IPS-NIHi11 (cell line): ENCODE measurements at places on chromosomes 4 and X.

DNA sequence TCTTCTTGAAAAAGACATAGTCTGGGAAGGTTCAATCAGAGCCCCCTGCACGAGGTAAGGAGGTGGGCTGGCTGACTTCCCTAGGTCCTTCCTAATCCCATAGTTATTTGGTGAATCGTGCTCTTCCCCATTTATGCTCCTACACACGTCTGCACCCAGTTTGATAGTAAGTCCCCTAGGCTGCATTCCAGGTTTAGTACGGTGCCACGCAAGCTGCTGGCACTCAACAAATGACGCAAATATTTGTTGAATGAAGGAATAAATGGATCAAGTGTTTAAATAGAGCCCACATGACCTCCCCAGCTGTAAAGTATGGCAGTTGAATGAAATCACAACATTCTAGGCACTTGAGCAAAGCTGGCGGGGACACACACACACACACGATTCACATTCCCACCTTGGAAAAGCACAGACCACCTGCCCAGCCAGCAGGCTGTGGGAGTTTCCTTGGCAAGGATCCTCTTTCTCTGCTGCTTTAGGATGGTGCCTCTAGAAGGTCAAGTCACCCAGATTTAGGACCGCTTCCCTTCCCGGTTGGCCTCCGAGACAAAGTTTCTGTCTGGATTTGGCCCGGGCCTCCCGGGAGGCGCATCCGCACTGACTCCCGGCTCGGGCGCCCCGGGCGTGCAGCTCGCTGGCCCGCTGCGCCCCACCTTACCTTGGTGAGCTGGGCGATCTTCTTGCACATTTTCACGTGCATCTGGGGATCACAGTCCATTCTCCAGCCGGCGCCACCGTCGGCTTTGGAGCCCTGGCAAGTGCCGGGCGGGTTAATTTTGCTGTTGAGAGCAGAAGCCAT, 721 bp downstream of the FAM184B start:
- DNase-seq: no peak

DNA sequence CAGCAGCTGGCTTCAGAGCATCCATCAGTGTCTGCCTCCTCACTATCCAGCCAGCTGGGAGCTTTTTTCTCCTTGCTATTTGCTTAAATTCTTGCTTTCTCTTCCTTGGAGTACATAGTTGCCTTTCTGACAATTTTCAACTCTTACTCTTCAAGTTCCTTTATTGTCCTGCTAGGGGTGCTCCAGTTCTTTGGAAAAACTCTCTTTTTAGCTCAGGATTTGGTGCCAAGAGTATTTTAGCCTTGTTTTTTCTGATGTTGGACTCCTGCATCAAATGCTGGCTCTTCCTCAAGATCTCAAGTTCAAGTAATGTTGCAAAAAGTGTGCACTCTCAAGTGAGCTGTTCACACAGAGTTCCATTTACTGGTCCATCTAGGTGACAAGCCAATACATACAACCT, 126.4 kb downstream of the KDR start:
- DNase-seq: no peak

DNA sequence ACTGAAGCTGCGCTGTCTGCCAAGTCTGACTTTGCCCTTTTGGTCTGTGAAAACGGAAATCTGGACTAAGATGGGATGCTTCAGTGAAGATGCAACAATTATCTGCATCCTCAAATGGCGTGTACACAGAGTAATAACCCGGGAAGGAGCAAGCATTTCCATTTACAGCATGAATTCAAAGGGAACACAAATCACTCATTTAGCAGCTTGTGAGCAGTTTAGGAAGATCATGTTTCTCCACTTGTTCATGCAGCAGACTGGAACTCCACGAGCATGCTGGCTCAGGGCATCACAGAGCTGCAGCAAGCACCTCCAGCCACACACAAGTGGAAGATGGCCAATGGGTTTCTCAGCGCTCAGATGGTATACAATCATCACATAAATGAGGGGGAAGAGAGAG, 175.5 kb downstream of the NLGN4X start:
- DNase-seq: no peak

DNA sequence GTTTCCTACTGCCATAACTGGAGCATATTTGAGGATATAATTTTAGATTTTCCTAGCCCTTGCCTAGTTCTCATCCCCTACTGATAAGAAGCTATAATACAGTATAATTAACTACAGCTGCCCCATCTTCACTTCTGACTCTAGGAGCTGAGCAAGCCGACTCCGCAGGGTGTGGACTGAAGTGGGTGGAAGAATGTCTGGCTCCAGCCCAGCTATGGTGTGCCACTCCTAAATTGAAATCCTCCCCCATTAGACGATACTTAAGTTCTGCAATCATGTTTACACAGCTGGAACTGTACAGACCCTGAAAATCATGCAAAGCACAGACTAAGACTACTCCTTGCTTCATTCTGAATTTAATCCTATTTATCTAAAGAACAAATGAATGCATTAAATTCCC, 93.1 kb downstream of the PCDH19 start:
- no peak for DNase-seq

DNA sequence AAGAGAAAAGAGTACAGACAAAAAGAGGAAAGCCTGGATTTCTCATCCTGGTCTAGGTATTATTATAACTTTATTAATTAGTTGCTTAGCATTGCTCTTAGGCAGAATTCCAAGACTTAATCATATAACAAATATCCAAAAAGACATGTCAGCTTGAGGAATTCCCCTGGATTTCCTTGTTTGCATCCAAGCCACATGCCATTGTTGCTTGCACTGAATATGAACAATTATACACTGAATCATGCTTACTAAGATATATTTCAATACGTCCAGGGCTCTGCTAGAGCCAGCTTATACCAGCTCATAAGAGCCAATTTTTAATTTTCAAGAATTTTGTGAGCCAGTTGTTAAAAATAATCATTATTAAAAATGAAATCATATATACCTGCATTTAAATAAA, 5.5 kb upstream of the TLR10 start:
- DNase-seq: no peak

- no peak for DNase-seq
Observed at GRCh38 chrX:18574591-18574990, 97.3 kb downstream of the RS1 start.

DNA sequence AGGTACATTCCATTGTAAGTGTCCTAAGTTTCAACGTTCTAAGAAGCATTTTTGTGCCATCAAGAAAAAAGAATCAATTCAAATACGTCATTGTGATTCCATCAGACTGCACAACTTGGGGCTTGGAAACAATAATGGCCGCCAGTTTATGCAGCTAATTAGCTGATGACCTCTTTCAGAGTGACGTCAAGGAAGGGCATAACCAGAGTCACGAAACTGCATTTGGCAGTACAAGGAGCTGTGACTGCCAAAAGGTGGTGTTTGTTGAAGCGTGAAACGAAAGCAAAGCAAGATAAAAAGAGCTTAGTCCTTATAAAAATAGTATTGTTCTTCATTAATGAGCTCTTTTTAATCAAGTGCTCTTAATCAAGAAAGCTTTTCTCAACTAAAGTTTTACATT, 81.1 kb upstream of the SH3RF1 start:
- DNase-seq: no peak

GRCh38 chr4:152206185-152206584, 329.7 kb downstream of the FBXW7 start:
- no peak for DNase-seq

DNA sequence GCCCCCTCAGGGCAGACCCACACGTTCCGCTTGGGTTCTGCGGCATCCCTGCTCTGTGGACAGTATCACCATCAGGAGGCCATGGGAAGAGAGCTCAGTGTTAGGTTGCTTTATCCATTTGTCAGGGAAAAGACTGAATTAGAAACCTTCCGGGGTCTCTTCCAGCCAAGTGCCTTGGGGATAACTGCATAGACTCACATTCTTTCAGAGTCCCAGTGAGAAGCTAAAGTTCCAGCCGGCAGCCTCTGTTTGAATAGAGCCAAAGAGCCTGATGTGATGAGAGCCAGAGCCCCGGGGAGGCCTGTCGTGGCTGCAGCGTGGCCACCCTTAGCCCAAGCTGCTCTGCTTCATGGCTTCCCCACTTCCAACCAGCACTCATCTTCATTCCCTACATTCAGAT, 85.2 kb downstream of the FHDC1 start:
- no peak for DNase-seq

DNA sequence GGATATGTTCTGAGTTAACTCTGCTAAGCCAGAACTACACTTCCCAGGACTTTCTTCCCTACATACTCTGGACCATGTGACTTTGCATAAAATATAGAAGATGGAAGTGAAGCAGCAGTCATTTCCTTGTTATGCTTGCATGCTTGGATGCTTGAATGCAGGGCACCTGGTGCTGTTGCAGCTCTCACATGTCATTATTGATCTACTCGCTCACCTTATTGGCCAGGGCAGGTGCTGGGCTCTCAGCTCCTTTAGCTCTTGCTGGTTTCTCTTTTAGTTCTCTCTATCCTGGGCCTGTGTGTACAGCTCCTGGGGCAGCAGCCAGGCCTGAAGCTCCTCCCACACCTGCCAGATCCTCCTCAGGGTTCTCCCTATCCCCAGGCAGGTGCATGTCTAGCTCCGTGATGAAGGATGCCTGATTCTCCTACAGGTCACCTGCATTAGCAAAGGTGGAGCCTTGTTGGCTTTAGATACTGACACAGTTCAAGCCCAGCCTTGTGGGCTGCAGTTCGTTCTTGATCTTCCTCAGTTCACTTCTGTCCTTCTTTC, 53.3 kb downstream of the MED28 start:
- no peak for DNase-seq

DNA sequence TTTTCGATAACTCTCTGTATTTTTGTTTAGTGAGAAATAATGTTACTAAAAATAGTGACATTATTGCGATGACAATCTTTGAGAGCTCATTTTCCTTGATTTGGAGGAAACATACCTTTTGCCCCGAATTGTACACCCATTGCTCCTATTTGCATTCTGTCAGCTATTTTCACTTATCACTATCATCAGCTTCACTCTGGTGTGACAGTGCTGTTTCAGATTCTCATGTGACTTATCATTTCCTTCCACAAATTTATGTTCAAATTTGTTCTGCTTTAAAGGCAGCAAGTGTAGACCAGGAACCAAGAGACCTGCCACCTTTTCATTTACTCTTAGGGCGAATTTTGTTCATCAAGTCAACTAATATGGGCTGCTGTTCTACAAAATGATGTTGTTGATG, 179.4 kb downstream of the RBM46 start:
- DNase-seq: no peak

- no peak for DNase-seq
Observed at GRCh38 chr4:54237770-54238169, 8.7 kb downstream of the PDGFRA start.
